ENCODE measurements at places on chromosomes 6 and 20. TPM values are rescaled to one million over a fixed set of nuclear protein-coding genes. Genes with fewer than 3 reads are reported as not detected.

FOXF2 gene
- total RNA-seq, result not detected

PTCHD4 gene
- 3.3 TPM for total RNA-seq

VNN1 gene
- total RNA-seq, result not detected

DYNLRB1 gene
- 47.7 TPM for total RNA-seq
